ENCODE measurements at places on chromosomes 7 and 10.
A peak's percentile ranks its signal among the peaks of the same experiment; 100 is the strongest.

DNA sequence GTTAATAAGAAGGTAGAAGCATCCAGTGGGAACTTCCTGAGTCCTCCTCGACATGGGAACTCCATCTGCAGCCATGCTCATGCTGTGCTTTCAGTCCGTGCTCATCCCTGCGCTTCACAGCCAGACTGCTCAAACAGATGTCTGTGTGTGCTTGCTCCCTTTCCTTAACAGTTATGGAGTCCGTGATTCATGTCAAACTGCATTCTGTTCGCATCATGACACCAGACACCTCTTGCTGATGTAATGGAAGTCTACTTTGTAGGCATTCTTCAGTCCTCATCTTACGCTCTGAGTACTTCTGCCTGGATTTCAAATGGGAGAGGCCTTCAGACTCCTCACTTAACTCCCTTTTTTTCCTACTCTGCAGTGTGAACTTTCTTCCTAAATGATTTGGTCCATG, 304.9 kb downstream of the SUGCT start:
- no peak for DNase-seq

DNA sequence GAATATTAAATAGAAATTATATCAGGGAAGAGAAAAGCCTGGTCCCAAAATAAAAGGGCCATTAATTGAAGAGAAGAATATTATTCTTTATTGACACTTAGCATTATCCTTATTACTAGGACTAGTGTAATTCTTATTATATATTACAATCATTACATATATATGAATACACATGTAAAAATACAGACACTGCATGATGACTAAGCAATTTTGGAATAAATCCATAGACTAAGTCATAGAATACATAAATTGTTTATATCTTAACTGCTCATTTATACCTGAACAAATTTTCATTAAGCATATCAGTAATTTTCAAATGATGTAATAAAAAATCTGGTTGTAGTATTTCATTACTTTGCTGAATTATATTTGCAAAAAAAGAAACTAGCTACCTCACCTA, 29.7 kb upstream of the SLC13A1 start:
- no peak for DNase-seq

DNA sequence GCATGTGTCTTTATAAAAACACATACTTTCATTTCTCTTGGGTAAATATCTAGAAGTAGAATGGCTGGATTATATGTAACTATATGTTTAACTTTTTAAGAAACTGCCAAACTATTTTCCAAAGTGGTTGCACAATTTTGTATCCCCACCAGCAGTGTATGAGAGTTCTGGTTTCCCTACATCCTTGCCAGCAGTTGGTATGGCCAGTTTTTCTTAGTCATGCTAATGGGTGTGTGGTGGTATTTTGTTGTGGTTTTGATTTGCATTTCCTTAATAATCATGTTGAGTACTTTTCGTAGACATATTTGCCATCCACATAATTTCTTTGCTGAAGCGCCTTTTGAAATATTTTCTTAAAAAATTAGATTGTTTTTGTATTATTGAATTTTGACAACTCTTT, 60.3 kb downstream of the NEUROG3 start:
- DNase-seq = no peak

DNA sequence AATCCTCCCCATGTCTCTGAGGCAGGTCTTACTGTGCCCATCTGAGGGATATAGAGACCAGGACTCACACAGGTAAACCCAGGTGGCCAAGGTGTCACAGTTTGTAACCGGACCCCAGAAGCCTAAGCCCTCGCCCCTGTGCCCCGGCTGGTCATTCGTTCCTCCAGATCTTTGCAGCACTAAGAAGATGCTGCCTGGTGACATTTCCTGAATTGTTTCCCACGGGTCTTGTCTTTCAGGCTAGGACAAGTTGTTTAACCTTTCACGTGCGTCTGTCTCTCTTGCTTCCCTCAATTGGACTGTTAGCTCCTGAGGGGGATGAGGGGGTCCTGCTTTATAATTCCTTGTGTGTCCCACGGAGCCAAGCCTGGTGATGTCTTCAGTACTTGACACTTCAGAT, 158.0 kb downstream of the KCNMA1 start:
- DNase-seq = no peak

DNA sequence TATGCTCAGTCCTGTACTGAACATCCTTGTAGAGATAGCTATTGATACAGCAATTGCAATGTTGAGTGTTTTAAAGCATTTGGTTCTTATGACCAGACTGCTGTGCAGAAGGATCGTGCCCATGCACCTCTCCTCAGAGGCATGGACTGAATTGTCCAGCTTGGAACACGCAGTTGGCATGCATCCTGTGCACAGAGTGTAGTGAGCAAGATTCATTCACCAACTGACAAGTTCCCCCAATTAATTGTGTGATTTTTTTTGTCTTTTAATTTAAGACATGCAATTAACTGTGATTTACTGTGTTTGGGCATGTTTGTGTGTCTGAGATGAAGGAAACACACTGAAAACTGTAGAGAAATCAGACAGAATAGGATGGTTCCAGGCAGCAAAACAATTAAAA, 323.7 kb downstream of the CDK14 start:
- no peak for DNase-seq

DNA sequence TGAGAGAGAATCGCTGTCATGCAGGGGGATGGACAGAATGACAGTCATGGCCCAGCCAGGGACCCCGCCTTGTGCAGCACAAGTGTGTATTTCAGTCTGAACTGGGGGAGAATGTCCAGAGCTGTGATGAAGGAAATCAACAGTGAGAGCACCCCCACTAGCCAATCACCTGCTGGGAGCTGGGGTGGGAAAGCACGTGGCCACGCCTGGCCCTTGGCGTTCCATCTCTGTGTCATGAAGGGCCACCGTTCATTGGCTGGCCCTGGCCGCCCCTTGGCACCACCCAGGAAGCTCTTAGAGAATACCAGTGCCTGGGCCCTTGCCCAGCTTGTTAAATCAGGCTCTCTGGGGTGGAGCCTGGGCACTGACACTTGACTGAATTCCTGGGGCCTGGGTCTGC, 22.8 kb downstream of the GRID1 start:
- no peak for DNase-seq

DNA sequence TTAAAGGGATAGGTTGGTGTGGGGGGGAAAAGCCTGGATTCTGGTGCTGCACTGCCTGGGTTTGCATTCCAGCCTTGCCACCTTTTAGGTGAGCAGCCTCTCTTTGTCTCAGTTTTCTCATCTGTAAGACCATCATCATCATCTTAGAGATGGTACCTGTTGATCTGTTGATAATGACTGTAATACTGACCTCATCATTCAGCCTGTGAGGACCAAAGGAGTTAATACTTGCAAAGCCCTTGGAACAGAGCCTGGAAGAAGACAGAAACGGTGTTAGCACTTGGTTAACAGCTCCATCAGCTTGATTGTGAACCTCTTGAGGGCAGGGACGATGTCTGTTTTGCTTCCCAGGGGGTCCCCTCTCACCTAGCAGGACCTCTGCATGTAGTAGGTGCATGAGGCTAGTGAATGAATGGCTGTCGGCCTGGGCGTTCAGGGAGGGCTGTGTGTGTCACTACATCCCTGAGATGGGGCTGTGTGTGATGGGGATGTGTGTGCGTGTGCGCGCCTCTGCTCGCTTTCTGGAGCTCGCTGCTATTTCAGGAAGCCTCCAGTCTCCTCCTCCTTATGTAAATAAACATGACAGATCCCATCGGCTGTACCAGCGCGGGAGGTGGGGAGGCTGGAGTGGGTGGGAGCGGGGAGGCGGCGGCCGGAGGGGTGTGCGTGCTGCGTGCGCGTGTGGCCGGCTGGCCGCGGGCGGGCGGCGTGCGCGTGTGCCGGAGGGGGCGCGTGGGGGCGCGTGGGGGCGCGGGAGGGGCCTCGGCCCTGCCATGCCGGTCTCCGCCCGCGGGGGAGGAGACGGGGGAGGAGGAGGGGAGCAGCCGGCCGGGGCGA, 61.2 kb downstream of the NEURL1 start:
- DNase-seq = peak; percentile 15

GRCh38 chr7:84913731-84914130, 273.1 kb downstream of the SEMA3D start:
- DNase-seq = no peak

DNA sequence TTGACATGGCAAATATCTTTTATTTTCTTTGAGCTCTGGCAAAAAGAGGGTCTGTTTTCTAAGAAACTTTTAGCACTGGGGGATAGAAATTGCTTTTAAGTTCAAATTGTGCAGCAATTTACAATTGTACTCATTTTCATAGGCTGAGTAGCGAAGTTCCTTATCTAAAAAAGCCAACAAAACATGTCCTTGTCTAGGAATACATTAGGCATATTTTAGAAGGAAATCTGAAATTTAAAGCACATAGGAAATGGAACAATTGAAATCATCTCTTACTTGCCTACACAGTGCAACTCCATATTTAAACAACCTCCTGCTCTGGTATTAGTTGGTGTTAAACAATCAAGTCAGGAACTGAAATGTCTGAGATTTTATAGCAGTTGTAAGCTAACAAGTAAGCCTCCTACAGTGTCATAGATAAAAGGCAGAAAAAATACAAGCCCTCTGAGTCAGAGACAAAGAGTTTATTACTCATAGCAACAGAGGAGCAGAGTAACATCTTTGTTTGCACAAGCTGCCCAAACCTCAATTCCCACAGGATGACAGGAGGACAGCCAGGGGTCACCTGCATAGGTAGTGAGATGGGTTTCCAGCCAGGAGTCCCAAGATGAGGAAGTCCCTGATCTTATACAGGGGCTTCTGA, 280.2 kb upstream of the HGF start:
- peak; percentile 65 for DNase-seq

DNA sequence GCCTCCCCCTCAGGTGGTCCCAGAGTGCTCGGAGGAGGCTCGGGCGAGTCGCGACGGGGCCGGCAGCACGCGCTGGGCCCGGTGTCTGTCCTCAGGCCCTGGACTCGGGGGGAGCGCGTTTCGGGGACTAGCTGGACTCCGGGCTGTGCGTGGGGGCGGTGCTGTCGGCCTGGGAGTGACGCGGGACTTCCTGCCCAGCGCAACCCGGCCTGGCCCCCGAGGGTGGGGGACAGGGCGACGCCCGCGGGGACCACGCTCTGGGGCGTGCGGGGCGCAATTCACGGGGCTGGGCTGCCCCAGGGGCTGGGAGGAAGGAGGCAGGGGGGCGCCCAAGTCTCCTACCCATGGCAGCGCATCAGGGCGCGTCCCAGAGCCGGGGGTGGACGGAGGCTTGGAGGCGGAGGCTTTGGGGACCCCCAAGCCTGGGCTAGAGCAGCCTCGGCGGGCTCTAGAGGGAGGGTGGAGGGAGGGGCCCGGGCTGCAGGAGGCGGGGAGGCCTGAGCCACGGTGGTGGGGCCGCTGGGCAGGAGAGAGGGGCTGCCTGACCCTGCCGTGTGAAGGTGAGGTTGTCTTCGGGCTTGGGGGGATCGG, 2.3 kb upstream of the VENTX start:
- no peak for DNase-seq

DNA sequence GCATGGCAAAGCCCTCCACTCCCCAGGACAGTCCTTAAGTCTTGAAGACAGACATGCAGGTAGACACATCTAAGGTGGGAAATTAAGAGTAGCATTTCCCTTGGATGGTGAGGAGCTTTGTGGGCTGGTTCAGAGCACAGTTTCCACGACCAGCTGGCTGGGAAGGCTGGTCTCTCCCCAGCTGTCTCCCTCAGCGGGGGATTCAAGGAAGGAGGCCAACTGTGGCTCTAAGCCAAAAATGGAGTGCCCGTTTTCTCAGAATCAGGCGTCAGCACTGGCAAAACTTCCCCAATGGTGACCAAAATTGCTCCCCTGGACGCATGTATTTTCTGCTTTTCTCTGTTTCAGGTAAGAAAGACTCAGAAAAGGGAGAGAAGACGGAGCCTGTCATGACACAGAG, 230.6 kb upstream of the FZD8 start:
- DNase-seq = no peak

DNA sequence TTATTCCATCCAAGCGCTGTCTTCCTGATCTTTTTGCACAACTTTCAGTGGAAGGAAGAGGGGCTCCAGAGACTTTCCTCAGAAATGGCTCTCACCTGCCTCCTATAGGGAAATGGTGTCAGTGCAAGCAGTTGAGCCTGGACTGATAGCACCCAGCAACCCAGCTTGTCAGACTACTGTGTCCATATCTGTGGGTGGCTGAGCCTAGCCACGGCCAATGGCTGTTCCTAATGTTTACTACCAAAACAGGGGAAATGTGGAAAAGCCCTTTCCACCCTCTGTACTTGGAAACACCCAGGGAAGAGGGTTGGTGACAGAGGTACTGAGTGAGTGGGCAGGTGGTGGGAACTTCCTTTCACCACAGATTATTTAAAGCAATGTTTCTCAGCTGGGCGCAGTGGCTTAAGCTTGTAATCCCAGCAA, 4.3 kb upstream of the YKT6 start:
- peak; percentile 15 for DNase-seq

- no peak for DNase-seq
These were observed 282.3 kb downstream of the TFEC start for GRCh38 chr7:115748123-115748738.

GRCh38 chr7:149161241-149161848, 14.1 kb downstream of the ZNF398 start:
- no peak for DNase-seq

DNA sequence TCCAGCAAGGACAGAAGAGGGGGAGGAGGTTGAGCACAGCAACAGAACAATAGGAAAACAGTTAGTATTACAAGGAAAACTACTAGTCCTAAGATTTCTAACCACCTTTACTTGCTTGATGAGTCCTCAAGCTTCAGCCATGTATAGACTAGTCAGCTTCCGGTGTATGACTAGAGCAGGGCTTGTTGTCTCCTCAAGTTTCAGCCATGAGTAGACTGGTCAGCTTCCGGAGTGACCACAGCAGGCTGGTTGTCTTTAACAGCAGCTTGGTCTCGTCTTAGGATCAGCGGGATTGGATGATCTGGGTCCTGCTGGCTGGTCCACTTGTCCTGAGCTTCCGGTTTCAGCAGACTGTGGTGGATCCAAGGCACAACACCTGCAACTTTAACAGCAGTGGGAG, 10.6 kb upstream of the ZNF239 start:
- DNase-seq = no peak

- DNase-seq = no peak
These were observed 188.0 kb downstream of the KCND2 start for GRCh38 chr7:120460949-120461348.

- DNase-seq = peak; percentile 40
These were observed 13.7 kb downstream of the PHTF2 start for GRCh38 chr7:77812290-77812685.

DNA sequence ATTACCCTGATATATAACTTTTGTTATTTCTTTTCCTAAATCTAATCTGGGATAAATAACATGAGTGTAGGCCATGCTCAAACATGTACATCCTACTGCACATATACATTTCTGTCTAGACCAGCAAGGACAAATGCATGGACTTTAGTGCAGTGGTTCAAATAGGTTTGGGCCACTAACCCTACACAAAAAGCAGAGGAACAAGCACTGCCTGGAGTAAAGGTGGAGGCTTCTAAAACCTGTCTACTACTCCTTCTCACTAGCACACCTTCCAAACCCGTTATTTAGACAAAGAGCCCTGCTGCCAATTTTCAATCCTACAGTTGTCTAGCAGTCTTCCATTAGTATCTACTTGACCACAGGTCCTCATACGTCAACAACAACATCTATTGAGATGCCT, 34.8 kb downstream of the SGCE start:
- DNase-seq = no peak

GRCh38 chr7:44104860-44105771, 971 bp downstream of the AEBP1 start:
- no peak for DNase-seq
